ENCODE measurements at places on chromosomes 7 and 10. TPM values are rescaled to one million over a fixed set of nuclear protein-coding genes. Genes with fewer than 3 reads are reported as not detected.

The ANXA7 gene
- 109 TPM for total RNA-seq

The SERPINE1 gene
- 7.0 TPM for total RNA-seq

The GTF2I gene
- 246 TPM for total RNA-seq

The STEAP1 gene
- total RNA-seq = 17.1 TPM

The PTPRZ1 gene
- 8.8 TPM for total RNA-seq

The GALNT17 gene
- total RNA-seq = 65.4 TPM

The NAT16 gene
- total RNA-seq = not detected

- no peak for DNase-seq
Measured at GRCh38 chr7:510131-510481, 9.5 kb downstream of the PDGFA start.

- no peak for DNase-seq
Measured at GRCh38 chr10:98263088-98263487, 4.9 kb downstream of the LOXL4 start.

- no peak for DNase-seq
Measured at GRCh38 chr10:103086261-103086660, 106.8 kb downstream of the NT5C2 start.

DNA sequence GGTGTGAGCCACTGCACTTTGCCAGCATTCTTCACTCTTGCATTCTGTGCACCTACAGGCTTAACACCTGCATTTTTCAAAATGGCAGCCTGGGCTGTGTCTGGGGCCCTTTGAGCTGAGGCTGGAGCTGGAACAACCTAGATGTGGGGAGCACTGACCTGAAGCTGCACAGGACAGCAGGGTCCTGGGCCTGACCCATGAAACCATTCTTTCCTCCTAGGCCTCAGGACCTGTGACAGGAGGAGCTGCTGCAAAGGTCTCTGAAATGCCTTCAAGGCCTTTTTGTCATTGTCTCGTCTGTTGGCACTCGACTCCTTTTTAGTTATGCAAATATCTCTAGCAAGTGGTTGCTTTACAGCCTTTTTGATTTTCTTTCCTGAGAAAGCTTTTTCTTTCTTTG is 82.3 kb downstream of the INPP5A start:
- DNase-seq = no peak

DNA sequence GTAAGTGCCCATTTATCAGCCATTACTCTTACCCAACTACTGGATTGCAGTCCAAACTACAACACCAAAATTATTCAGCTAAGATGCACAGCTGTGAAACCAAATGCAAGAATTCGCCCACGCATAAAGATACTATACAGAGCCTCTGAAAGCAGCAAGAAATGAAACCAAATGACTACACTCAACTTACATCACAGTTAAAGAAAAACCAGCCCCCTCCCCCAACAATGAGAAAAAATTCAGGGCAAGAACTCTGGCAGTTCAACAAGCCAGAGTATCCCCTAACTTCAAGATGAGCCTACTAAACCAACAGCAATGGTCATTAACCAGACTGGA is 209.1 kb upstream of the VWC2 start:
- no peak for DNase-seq

DNA sequence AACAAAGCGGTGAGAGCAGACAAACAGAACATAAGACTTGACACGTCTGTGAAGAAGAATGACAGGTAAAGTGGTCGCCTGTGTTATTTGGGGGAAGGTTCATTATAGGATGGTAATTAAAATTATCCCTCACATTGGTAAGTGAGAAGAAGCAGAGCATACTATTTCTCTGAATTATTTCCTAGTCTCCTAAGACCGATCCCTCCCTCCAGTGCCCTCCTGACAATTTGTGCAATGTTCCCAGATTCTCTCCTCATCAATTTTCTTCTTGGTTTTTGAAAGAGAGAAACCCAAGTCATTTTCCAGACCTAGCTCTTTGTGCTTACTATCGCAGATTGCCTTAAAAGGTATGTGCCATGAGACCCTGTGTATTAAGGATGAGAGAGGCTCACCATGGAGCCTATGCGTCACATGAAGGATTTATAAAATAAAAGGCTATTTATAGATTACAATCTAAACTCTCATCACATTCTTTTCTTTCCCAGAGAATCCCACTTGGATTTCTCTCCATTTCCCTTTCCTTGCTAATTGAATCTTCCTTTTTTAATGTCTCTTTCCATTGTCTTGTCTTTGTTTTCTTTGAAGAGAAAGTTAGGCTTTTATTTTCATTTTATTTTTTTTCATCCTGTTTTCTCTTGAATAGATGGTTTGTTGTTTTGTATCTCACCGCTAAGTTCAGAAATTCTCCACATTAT is 112.0 kb downstream of the PPP1R3A start:
- no peak for DNase-seq

GRCh38 chr7:98641646-98642500 is 24.8 kb downstream of the NPTX2 start:
- no peak for DNase-seq

- DNase-seq = no peak
Measured at GRCh38 chr7:7681191-7681935, 37.0 kb downstream of the RPA3 start.

- no peak for DNase-seq
Measured at GRCh38 chr10:5396556-5397300, 7.9 kb downstream of the TUBAL3 start.

- no peak for DNase-seq
Measured at GRCh38 chr7:128876586-128876977, 13.9 kb downstream of the ATP6V1F start.

GRCh38 chr10:35511647-35512046 is 93.5 kb upstream of the GJD4 start:
- DNase-seq = no peak

DNA sequence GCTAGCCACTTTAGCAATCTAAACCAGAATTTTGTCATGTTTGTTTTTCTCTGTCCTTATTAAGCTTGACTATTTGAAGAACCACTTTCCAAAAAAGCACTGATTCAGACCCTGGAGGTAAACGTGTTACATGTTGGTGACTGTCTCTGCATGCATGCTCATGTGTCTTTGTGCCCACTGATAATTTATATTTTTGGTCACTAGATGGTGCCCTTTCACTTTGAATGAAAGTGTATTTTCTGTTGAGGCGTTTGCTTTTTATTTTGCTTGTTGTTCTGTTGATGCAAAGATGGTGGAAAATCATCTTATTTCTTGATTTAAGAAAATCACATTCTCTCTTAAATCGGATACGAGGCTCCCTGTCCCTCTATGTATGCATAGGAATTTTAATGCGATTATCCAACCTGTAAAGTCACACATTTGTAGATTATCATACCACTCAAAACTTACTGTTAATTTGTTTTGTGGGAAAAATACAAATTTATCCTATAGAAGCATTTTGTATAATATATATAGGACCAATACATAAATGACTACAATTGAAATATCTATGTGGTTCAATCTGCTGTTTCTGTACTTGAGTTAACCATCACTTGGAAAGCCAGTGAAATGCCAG is 269.3 kb downstream of the BICC1 start:
- no peak for DNase-seq

DNA sequence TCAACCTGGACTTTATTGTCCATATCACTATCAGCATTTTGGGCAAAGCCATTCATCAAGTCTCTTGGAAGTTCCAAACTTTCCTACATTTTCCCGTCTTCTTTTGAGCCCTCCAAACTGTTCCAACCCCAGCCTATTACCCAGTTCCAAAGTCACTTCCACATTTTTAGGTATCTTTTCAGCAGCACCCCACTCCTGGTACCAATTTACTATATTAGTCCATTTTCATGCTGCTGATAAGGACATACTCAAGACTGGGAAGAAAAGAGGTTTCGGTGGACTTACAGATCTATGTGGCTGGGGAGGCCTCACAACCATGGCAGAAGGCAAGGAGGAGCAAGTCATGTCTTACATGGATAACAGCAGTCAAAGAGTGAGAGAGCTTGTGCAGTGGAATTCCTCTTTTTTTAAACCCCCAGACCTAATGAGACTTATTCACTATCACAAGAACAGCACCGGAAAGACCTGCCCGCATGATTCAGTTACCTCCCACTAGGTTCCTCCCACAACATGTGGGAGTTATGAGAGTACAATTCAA is 50.2 kb downstream of the NRF1 start:
- DNase-seq = no peak

- no peak for DNase-seq
Measured at GRCh38 chr10:33858326-33858725, 523.9 kb upstream of the NRP1 start.

- no peak for DNase-seq
Measured at GRCh38 chr10:88793712-88794299, 8.7 kb upstream of the LIPM start.

DNA sequence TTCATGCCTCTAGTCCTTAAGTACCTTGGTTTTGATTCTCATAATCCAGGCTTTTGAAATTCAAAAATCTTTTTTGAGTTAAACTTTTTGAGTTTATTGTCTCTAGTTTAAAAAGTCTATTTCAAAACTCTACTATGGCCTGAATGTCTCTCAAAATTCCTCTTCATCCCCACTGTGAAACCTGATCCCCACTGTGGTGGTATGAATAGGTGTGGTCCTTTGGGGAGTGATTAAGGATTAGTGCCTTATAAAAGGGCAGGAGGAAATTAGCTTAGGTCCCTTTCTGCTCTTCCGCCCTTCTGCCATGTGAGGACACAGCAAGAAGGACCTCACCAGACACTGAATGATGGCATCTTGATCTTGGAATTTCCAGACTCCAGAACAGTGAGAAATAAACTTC is 44.1 kb upstream of the JAZF1 start:
- no peak for DNase-seq

- no peak for DNase-seq
Measured at GRCh38 chr7:148299350-148300276, 291.0 kb upstream of the C7orf33 start.

- no peak for DNase-seq
Measured at GRCh38 chr7:128889121-128889520, 21.4 kb downstream of the KCP start.

GRCh38 chr10:101777619-101778145 is 1.8 kb upstream of the FGF8 start:
- DNase-seq = no peak

GRCh38 chr7:105673367-105674084 is 92.2 kb upstream of the EFCAB10 start:
- no peak for DNase-seq

DNA sequence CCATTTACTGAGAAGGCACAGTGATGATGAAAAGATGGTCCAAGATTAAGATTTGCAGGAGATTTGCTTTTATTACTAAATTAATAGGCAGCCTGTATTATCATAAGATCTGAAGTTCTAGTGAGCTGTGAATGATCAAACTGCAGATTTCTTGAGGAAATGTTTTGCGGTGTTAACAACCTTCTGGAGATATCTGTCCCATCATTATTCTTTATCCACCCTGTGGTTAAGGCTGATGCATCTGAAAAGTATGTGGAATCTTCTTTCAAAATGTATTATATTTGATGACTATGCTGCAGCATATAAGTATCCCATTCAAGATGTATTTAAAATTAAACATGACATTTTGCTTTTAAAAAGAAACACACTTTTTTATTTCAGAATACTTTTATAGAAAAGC is 150.3 kb downstream of the POLR1F start:
- DNase-seq = no peak

DNA sequence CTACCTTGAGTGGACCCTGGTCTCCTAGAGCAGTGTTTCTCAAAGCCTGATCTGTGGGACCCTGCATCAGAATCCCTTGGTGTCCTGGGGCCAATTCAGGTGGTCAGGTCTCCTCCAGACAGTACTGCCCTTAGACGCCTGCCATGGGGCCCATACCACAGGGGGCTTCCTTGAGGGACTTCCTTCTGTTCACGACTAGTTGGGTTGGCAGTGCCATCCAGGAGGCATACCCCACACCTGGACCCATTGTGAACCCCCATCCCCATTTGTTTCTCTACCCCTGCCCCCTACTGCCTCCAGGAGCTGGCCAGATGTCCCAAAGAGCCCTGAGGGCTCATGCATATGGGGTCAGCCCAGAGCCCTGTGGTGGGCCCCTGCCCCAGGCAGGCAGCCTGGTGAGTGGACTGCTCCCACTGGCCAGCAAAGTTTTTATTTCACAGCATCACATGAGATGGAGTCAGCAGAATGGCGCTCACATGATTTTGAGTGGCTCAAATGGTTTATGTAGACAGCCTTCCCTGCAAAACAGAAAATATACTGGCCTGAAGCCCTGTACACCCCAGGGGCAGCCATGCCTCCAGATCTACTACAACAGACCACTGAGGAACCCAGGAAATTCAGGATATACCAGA is 259.9 kb upstream of the ZMIZ1 start:
- no peak for DNase-seq

DNA sequence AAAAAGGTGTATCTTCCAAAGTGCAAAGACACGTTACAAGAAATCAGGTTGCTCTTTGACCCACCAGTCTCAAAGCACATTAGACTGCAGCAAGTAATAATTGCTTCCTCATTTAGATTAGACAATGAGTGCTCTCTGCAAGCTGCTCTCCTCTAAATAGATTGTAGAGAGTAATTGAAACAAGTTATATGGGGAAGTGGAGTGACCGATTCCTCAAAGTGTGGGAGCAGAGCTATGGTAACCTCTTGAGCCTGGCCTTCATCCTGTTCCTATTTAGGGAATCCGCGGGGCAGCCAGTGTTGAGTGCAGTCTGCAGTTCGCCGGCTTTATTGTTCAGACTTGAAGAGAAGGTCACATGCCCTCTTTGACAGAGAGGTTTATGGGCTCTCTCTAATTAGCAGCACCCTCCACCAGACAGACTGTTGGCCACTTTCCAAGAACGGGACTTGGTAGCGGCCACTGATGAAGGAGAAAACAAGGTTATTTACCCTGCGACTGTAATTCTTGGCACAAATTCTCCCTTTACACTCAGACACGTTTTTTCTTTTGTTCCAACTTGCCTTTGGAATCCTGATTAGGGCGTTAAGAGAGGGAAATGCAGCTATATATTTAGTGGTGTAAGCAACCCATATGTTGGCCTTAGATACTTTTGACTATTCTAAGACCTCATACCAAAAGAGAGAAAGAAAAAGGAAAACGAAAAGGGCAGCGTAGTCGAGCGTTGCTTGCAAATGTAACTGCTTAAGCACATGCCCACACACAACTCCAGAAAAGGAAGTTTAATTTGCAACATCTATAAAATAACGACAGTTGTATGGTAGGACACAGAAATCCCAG is 107.5 kb downstream of the REEP3 start:
- DNase-seq = peak; percentile 67

GRCh38 chr10:14556285-14556956 is 218.3 kb downstream of the FAM107B start:
- DNase-seq = no peak

DNA sequence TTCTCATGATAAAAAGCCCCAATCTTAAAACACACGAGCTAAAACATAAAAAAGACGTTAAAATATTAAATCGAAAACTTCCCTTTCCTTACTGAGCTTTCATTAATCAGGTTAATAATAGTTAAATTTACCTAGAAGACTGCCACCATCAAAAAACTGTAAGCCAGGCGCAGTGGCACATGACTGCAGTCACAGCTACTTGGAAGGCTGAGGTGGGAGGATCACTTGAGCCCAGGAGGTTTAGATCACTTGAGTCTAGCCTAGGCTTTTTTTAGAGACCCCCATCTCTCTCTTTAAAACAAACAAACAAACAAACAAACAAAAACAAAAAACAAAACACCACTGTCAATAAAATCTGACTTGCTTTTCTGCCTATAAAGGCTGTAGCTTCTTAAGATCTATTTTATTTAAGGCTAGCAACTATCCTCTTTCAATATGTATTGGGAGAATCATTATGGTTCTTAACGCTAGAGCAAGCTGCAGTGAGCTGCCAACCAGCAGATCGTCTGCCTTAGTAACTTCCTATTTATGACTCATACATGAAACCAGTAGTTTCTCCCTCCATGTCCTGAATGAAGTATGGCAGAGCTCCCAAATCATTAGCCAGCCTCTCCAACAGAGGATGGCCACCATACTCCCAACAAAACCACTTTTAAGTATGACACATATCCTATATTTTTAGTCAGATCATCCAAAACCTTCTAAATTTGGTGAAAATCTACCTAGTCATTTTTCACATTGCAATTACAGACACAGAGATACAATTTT is 163.7 kb downstream of the SRPK2 start:
- DNase-seq = no peak
